ENCODE measurements at places on chromosomes 16 and 17.

DNA sequence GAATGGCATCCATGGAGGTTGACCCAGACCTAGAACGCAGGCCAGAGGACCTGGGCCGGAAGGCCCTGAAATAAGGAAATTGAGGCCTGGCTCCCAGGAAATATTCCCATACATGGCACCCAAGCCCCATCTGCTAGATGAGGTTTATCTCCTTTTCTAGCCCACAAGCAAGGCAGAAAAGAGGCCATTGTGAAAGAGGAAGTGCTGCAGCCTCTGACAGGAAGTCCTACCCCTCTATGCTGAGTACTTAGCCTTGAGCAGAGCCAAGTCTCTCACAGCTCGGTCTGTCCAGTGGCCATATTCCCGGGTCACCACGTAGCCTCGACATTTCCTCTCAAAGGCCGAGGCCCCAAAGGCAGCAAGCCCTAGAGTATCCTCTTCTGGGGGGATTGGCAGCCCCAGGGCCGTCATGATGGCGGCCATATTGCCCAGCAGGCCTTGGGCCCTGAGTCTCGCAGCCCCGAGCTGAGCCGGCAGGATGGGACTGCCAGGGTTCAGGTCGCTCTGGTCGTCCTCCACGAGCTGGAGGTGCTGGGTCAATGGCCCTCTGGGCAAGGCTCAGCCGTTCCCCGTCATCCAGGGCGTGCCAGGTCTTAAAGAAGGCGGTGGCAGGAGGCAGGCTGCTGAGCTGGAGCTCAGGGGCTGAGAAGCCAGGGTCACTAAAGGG, 7.8 kb downstream of the CTF1 start:
- DNase-seq, result no peak

DNA sequence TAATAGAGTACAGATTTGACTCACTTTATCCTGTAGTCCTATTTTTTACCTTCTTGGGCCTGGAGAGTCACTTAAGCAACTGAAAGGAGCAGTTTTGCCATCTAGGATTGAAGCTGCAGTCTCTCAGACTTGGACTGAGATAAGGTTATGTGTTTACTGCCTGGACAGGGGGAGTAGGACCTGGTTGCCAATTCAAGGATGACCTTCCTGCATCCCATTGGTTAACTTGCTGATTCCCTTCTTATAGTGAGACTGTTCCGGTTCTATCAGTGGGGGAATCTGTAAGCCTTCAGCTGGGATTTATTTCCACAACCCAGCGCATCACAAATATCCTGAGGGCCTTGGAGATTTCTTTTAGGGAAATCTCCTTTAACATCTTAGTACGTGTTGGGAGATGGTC, 2.9 kb downstream of the UBN1 start:
- DNase-seq, result no peak

- no peak for DNase-seq
Observed at GRCh38 chr17:65172496-65173136, 35.4 kb downstream of the RGS9 start.

GRCh38 chr17:4270736-4271135, 7.0 kb upstream of the ANKFY1 start:
- DNase-seq, result no peak

All from vagina (tissue), 2 donors.